ENCODE measurements at places on chromosomes 16 and 17.

DNA sequence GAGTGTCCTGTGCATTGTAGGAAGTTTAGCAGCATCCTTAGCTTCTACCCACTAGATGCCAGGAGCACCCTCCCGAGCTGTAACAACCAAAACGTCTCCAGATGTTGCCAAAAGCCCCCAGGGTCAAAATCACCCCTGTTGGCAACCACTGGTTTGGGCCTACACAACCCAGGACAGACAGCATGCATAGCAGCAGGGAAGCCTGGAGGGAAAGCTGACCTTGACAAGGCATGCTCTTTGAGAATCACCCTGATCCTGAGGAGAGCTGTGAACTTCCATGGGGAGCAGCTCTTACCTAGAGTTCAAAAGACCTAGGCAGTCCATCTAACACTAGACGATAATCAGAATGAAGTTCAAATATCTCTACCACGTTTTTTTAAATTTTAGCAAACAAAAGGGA is 9.2 kb downstream of the SKAP1 start:
- DNase-seq: no peak

DNA sequence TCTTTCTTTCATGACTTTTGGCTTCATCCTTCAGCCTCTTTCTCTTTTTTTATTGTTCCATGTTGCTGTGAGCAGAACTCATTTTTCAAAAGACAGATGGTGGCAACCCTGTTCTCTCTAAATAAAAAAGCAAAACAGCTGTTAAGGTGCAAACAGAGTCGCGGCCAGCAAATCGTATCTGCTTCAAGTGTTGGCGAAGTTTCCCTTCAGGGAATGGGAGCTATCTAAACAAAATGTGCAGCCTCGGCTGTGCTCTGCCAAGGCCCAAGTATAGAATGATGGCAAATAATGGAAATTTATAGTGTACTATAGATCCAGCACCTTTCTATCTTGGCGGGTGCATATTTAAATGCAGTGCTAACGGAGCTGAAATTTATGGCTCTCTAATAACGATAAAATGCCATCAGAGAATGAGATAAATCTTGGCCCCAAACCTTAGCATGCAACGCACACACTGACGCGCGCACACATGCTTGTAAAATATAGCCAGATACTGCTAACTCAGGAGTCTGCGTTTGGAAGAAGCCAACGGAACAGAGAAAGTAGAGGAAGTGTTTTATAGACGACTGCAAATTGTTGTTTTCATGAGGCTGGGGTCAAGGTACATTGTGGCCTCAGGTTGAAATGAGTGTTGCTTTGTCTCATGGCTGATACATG is 315.5 kb upstream of the RBFOX1 start:
- no peak for DNase-seq

- DNase-seq: no peak
Measured at GRCh38 chr17:1060991-1061390, 64.1 kb downstream of the TIMM22 start.

DNA sequence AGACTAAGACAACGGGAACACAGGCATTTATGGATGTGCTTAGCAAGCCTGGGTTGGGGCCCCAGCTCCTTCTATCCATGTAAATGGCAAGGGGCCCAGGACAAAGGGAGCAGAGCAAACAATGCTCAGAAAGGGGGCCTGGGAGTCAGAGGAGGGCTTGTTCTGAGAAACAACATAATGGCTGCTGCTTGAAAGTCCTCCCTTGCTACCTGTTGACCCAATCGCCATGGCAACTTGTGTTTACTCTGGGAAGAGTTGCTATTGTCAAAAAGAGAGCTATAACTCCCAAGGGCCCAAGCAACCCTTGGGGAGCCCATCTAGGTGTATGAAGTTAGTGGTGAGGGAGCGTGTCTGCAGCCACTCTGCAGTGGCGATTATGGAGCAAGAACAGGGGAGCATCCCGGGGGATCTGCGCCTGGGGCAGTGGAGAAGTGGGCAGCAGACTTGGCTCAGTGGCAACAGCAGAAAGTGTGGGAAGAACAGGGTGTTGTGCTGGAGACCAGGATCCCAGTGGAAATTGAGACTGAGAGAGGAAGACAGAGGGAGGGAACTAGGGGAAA is 118.7 kb upstream of the NLRP1 start:
- DNase-seq: no peak

GRCh38 chr17:70165383-70165782 is 3.9 kb upstream of the KCNJ2 start:
- DNase-seq: no peak

- DNase-seq: peak; percentile 66
Measured at GRCh38 chr17:50361561-50362480, 11.2 kb downstream of the MRPL27 start.

GRCh38 chr17:6713130-6713917 is at the start of gene SLC13A5:
SLC13A5 (minus strand) TSS chr17:6713369; CDS start chr17:6713333, 36 bp downstream.
- no peak for DNase-seq

GRCh38 chr16:53258809-53259208 is 175.5 kb upstream of the RBL2 start:
- no peak for DNase-seq
